Fibroblast of skin of back (primary cell): ENCODE measurements at places on chromosomes 11 and 22.

DNA sequence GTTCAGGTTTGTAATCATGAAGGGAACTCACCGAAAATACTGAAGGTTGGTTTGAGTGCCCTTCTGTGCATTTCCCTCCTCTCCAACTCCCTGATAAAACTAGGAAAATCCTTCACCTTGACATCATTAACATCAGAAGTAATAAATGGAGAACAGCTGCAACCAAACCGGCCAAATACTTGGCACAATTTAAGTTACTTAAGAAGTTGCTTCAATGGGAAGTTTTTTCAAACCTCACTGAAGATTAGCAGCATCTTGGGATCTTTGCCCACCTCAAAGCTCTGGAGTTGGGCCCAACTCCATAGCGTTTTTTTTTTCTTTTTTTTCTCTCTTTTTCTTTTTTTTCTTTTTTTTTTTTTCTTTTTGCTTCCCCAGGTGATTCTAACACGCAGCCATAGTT, 784.8 kb downstream of the KCNA4 start:
- DNase-seq = no peak

DNA sequence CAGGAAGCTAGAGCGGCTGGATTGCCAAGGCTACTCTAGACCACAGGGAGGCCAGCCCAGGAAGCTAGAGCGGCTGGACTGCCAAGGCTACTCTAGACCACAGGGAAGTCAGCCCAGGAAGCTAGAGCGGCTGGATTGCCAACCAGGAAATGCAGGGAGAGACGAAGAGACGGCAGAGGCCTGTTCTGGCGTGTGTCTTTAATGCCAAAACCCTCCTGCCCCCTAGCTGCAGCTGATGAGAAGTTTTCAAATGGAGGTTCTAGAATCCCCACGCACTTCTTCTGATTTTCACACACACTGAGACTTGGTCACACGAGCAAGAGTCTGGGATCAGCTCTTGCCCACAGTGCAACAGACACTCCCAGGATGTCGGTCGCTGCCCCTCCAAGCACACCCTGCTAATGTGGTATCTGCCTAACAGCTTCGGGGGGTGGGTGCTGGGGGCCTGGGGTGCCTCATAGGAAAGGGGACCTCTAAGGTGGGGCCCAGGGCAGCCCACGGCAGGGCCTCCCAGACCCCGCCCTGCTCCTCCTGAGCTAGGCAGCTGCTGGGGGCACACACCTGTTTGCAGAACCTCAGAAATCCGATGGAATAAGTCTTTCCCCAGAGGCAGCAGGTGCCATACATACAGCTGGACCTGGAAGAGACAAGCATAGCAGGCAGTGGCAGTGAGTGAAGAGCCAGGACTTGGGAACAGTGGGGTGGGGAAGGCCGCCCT, 28.5 kb downstream of the MAFF start:
- DNase-seq = peak; percentile 74

DNA sequence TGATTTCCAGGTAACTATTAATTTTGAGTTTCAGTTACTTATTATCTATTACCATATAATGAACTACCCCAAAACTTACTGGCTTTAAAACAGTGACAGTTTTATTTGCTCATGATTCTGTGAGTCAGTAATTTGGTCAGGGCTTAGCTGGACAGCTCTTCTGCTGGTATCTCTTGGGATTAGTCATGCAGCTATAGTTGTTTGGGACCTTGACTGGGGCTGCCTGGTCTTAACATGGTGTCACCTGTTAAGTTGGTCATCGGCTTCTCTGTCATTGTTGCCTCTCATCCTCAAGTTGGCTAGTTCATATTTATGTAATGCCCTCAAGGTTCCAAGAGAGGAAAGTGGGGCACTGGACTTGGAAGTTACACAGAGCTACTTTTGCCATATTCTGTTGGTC, 177.5 kb downstream of the TMEM135 start:
- DNase-seq = no peak

DNA sequence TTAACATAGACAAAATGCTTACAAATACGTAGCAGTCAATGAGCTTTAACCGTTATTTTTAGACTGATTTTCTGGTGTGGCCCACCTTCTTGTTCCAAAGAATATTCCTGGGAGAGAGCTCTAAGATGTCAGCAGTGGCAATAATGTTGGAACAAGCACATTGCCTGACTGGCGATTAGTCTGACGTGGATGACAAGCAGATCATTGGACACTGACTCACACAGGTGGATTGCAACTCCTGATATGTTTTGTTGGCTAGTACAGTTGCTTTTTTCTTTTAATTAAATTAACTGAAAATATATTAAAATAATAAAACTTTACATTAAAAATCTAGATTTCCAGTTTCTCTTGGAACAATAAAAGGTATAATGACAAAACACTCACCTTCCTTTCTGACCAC, 78.0 kb downstream of the TENM4 start:
- DNase-seq = no peak

GRCh38 chr11:123178186-123178585, 16.9 kb downstream of the CLMP start:
- DNase-seq = peak; percentile 56

DNA sequence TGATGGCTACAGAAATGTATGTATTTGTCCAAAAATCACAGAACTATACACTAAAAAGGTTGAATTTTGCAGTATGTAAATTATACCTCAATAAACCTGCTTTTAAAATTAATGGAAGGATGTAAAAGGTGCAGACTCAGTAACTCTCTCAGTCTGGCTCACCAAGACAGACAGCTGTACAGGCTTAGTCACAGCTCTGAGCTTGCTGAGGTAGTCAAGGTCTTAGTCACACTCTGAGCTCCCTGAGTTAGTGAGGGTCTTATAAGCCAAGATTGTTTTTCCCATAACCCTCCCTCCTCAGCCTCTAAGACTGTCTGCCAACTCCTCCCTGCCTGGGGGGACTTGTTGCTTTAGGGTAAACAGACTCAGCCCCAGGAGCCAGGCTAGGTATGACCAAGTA, 59.3 kb upstream of the IZUMO1R start:
- DNase-seq = no peak

GRCh38 chr11:107928767-107929507, 689 bp downstream of the RAB39A start:
- no peak for DNase-seq

GRCh38 chr11:35980686-35981390, 37.0 kb downstream of the LDLRAD3 start:
- no peak for DNase-seq

GRCh38 chr11:77121876-77122575, 6.0 kb upstream of the MYO7A start:
- DNase-seq = no peak

GRCh38 chr11:68498903-68499883, 38.6 kb downstream of the PPP6R3 start:
- no peak for DNase-seq
